Activated CD8-positive, alpha-beta T cell treated with anti-CD3 and anti-CD28 coated beads, Interleukin-2, amount 10 ng/mL, durations not matched to agents 7 days and 5 days (primary cell): ENCODE measurements at places on chromosomes 3 and 15. TPM values are rescaled to one million over a fixed set of nuclear protein-coding genes. Genes with fewer than 3 reads are reported as not detected.

The GHSR gene
- total RNA-seq, result not detected

The ZDHHC3 gene
- total RNA-seq, result 62.3 TPM

The KIF15 gene
- total RNA-seq, result 62.2 TPM

The CSPG4 gene
- total RNA-seq, result not detected

The BUB1B gene
- total RNA-seq, result 94.9 TPM

The PAQR5 gene
- total RNA-seq, result not detected

The CATSPER2 gene
- total RNA-seq, result 6.0 TPM

GRCh38 chr3:45362758-45363157 lies 25.6 kb upstream of the LARS2 start:
- H3K27ac ChIP-seq, result no peak overlapping the region
- peaks cover 28% of the 10 kb centered on the region for H3K27me3 ChIP-seq
- H3K36me3 ChIP-seq, result no peaks in the 10 kb centered on the region
- peaks cover 5% of the 10 kb centered on the region for H3K4me1 ChIP-seq

GRCh38 chr3:48514431-48515227 lies 10.7 kb upstream of the SHISA5 start:
- H3K36me3 ChIP-seq, result peaks cover 12% of the 10 kb centered on the region
- peak overlapping the region; percentile 43 for H3K4me3 ChIP-seq
- DNase-seq, result peak; percentile 77
- peak overlapping the region; percentile 75 for H3K27ac ChIP-seq
- peaks cover 65% of the 10 kb centered on the region for H3K4me1 ChIP-seq

DNA sequence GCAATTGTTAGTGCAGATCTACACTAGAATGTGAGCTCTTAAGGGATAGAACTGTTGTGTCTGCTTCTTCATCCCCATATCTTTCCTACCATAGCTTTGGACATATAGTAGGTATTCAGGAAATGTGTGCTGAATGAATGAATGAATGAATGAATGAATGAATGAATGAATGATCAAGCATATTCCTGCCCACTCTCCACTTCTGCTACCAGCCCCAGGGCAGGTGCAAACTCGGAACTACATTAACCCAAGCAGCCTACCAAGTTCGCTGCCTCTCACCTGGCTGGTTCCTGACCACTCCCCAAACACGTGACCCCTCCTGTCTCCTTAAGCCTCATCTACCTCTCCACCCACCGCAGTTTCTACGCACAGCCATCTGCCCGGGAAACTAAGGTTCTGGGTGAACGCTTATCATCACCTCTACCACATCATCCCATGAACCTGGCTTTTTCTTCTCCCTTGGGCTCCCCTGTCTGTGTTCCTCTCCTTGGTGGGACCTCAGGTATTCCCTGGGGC lies 26.8 kb downstream of the PAQR5 start:
- no peaks in the 10 kb centered on the region for H3K36me3 ChIP-seq
- no peaks in the 10 kb centered on the region for H3K4me1 ChIP-seq
- H3K27ac ChIP-seq, result no peak overlapping the region
- no peak overlapping the region for H3K4me3 ChIP-seq
- peaks cover 13% of the 10 kb centered on the region for H3K27me3 ChIP-seq

- H3K4me1 ChIP-seq, result peaks cover 74% of the 10 kb centered on the region
- no peak overlapping the region for H3K4me3 ChIP-seq
- peaks cover 9% of the 10 kb centered on the region for H3K27me3 ChIP-seq
- DNase-seq, result no peak
- H3K36me3 ChIP-seq, result peaks cover 13% of the 10 kb centered on the region
These were observed 724.2 kb upstream of the CFAP20DC start for GRCh38 chr3:59774000-59774399.

DNA sequence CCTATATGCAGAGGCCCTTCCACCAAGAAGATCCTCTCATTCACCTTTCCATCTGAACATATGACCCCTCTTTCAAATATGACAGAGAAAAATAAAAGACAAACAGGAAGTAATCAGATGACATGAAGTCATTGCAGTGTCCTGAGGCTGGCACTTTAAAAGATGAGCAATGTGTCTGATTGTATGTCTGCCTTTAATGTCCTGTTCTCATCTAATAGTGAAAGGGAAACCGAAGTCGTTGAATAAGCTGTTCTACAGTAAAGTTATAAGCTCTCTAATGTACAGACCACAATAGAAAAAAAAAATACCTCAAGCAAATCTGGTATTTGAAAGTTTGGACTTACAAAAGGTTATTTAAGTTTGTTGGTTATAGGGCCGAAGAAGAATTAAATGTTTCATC lies 243.0 kb downstream of the CLSTN2 start:
- peaks cover 4% of the 10 kb centered on the region for H3K27me3 ChIP-seq
- no peaks in the 10 kb centered on the region for H3K4me1 ChIP-seq
- H3K36me3 ChIP-seq, result no peaks in the 10 kb centered on the region
- no peak overlapping the region for H3K27ac ChIP-seq
- no peak overlapping the region for H3K4me3 ChIP-seq
- no peak for DNase-seq

DNA sequence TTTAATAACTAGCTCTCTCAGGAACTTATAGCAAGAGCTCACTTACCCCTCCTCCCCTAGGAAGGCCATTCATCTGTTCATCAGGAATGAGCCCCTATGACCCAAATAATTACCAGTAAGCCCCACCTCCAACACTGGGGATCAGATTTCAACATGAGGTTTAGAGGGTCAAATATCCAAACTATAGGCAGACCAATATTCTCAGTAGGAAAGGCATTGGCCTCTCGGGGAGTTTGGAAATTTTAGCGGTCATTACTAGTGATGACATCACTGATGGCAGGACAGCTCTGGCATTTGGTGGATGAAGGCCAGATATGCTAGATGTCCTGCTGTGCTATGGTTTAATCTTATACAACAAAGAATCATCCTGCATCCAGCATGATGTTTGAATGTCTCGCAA lies 15.2 kb upstream of the CD47 start:
- no peak for DNase-seq
- H3K4me3 ChIP-seq, result no peak overlapping the region
- H3K27me3 ChIP-seq, result no peaks in the 10 kb centered on the region
- H3K27ac ChIP-seq, result no peak overlapping the region
- peaks cover 18% of the 10 kb centered on the region for H3K4me1 ChIP-seq
- no peaks in the 10 kb centered on the region for H3K36me3 ChIP-seq

- peak overlapping the region; percentile 87 for H3K4me3 ChIP-seq
- no peaks in the 10 kb centered on the region for H3K27me3 ChIP-seq
- DNase-seq, result peak; percentile 43
- peaks cover 39% of the 10 kb centered on the region for H3K4me1 ChIP-seq
- H3K27ac ChIP-seq, result peak overlapping the region; percentile 81
These were observed 577 bp downstream of the ZNF148 start for GRCh38 chr3:125374501-125374995.

DNA sequence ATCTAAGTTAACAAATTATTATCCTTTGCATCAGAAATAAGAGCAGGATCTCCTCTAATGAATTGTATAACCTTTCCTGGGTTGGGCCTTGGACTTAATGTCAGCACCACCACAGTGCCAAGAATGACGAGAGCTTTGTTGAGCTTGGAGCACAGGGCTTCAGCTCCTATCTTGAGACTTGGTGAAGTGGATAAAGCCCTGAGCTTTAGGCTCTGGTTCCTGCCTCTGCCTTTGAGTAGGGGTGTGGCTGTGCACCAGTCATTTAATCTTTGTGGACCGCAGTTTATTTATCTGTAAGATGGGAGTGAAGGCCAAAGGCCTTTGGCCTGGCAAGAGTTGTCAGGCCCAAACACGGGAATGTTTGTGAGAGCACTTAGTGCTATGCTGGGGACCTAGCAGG lies 162.2 kb downstream of the VGLL4 start:
- H3K4me1 ChIP-seq, result no peaks in the 10 kb centered on the region
- peaks cover 3% of the 10 kb centered on the region for H3K36me3 ChIP-seq
- no peaks in the 10 kb centered on the region for H3K27me3 ChIP-seq
- no peak overlapping the region for H3K4me3 ChIP-seq
- H3K27ac ChIP-seq, result no peak overlapping the region

GRCh38 chr15:37108381-37109167 lies 8.2 kb upstream of the MEIS2 start:
- peaks cover 77% of the 10 kb centered on the region for H3K27me3 ChIP-seq
- peaks cover 7% of the 10 kb centered on the region for H3K36me3 ChIP-seq
- H3K4me3 ChIP-seq, result no peak overlapping the region
- no peak overlapping the region for H3K27ac ChIP-seq

GRCh38 chr3:50609071-50609762 lies 2.4 kb downstream of the CISH start:
- peak overlapping the region; percentile 94 for H3K4me3 ChIP-seq
- DNase-seq, result no peak
- peaks cover 95% of the 10 kb centered on the region for H3K36me3 ChIP-seq
- peak overlapping the region; percentile 97 for H3K27ac ChIP-seq

DNA sequence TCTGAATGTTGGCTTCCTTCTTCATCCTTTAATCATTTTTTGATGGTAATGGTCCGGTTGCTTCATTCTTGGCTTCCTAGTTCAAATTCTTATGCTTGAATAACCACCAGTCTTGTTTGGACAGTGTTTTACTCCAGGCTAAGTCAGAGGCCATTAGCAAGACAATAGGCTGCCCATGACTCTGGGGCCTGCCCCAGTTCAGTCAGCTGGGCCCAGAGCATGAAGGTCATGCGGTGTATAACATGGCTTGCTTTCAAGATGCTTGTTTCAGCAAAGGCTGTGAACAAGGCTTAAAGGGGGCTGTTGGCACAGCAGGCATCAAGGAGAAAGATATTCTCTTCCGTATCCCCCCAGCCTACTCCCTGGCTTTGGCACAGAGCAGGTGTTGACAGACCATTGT lies 13.7 kb downstream of the TM4SF18 start:
- H3K4me1 ChIP-seq, result no peaks in the 10 kb centered on the region
- no peak for DNase-seq
- H3K36me3 ChIP-seq, result no peaks in the 10 kb centered on the region

DNA sequence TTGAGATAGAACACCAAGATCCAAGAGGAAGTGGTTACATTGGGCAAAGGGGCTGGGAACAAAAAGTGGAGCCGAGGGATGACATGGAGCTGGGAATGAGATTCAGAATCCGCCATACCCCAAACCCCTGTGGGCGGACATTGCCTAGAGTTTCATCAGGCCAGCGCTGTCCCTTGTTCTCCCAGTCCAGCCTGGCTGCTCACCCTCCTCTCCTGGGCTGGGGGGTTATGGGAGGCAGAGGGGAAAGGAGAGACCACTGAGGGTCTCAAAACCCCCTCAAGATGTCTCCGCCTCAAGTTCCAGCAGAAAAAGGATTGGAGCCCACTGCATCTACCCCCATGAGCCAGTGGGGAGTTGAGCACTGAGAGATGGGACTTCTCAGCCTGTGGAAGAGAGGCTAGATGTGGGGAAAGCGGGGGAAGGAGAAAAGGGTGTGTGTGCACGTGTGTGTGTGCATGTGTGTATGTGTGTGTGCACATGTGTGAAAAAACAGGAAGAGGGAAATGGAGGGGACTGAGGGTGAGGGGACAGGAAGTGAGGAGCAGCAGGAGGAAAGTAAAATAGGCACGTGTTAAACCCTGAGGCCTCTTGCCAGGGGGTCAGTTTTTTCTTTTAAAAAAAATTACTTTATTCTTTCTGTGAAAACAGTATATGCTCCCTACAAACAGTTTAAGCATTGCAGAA lies 14.3 kb downstream of the GRM2 start:
- no peak for DNase-seq
- peaks cover 40% of the 10 kb centered on the region for H3K4me1 ChIP-seq
- peak overlapping the region; percentile 40 for H3K27ac ChIP-seq
- H3K4me3 ChIP-seq, result no peak overlapping the region

GRCh38 chr15:64894395-64895056 lies 17.2 kb upstream of the ANKDD1A start:
- no peaks in the 10 kb centered on the region for H3K27me3 ChIP-seq
- peaks cover 12% of the 10 kb centered on the region for H3K36me3 ChIP-seq
- H3K4me3 ChIP-seq, result peak overlapping the region; percentile 82
- peak; percentile 96 for DNase-seq
- peak overlapping the region; percentile 100 for H3K27ac ChIP-seq

- H3K36me3 ChIP-seq, result no peaks in the 10 kb centered on the region
- peak overlapping the region; percentile 41 for H3K4me3 ChIP-seq
- H3K27me3 ChIP-seq, result no peaks in the 10 kb centered on the region
- H3K27ac ChIP-seq, result peak overlapping the region; percentile 84
- H3K4me1 ChIP-seq, result peaks cover 24% of the 10 kb centered on the region
These were observed 64.3 kb downstream of the CMTM8 start for GRCh38 chr3:32302601-32303398.

DNA sequence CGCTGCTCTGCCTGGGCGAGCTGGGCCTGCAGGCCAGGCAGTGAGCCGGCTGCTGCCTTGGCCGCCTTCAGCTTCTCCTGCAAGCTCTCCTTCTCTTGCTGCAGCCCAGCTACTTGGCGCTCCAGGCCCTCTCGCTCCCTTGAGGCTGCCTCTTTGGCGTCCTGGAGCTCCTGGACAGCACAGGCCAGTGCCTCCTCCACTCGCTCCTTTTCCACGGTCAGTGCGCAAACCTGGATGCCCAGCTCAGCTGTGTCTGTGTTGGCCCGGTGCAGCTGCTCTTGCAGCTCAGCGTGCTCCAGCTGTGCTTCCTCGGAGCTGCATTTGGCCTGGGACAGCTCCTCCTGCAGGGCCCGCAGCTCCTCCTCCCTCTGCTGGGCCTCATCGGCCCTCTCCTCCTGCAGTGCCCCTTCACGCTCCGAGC lies 23.1 kb downstream of the CXCR6 start:
- H3K4me1 ChIP-seq, result peaks cover 95% of the 10 kb centered on the region
- peak overlapping the region; percentile 87 for H3K27ac ChIP-seq
- H3K4me3 ChIP-seq, result no peak overlapping the region
- peaks cover 94% of the 10 kb centered on the region for H3K36me3 ChIP-seq
- DNase-seq, result no peak

GRCh38 chr3:12638105-12638504 lies 25.8 kb downstream of the RAF1 start:
- H3K36me3 ChIP-seq, result peaks cover 39% of the 10 kb centered on the region
- no peak overlapping the region for H3K4me3 ChIP-seq
- peaks cover 8% of the 10 kb centered on the region for H3K4me1 ChIP-seq
- no peak overlapping the region for H3K27ac ChIP-seq
- no peak for DNase-seq

DNA sequence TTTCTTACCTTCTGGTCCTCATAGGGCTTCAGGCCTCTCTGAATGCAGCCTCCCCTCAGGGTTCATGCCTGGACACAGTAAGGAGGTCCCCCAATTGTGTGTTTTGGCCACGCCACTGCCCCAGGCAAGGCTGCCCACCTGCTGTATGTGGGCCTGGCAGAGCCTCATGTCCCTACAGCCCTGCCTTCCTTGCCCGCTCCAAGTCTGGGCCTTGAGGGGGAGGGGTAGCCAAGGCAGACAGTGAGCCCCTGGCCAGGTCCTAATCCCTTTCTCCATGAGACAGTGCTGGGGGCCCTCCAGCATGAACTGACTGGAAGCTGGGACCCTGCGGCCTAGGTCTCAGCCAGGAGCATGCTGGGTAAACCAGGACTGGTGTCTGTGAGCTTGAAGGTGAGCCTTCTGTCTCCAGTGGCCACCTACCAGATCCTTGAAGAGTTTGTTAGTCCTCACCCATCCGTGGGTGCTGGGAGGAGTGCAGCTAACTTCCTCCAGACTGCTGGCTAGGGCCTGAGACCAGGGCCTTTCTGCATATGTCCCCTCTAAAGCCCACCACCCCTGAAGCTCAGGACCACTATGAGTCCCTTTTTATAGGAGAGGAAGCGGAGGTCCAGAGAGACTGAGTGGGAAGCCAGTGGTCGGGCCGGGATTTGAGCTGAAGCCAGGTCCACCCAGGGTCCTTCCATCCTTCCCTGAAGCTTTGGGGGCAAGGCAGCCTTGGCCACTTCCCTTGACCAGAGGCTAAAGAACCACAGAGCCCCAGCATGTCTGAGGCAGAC lies 8.7 kb downstream of the ZBTB47 start:
- DNase-seq, result no peak
- no peak overlapping the region for H3K4me3 ChIP-seq
- no peaks in the 10 kb centered on the region for H3K36me3 ChIP-seq
- H3K27ac ChIP-seq, result no peak overlapping the region
- H3K4me1 ChIP-seq, result no peaks in the 10 kb centered on the region
- no peaks in the 10 kb centered on the region for H3K27me3 ChIP-seq

GRCh38 chr15:37824717-37825382 lies 109.6 kb upstream of the TMCO5A start:
- H3K27me3 ChIP-seq, result no peaks in the 10 kb centered on the region
- no peak for DNase-seq
- H3K4me3 ChIP-seq, result no peak overlapping the region
- H3K36me3 ChIP-seq, result no peaks in the 10 kb centered on the region
- no peak overlapping the region for H3K27ac ChIP-seq
